ENCODE measurements at places on chromosomes 4 and X. TPM values are rescaled to one million over a fixed set of nuclear protein-coding genes. Genes with fewer than 3 reads are reported as not detected.

- DNase-seq = no peak
Observed at GRCh38 chr4:23305026-23305425, 584.8 kb downstream of the PPARGC1A start.

- DNase-seq = no peak
Observed at GRCh38 chr4:186266729-186267456, 904 bp downstream of the F11 start.

DNA sequence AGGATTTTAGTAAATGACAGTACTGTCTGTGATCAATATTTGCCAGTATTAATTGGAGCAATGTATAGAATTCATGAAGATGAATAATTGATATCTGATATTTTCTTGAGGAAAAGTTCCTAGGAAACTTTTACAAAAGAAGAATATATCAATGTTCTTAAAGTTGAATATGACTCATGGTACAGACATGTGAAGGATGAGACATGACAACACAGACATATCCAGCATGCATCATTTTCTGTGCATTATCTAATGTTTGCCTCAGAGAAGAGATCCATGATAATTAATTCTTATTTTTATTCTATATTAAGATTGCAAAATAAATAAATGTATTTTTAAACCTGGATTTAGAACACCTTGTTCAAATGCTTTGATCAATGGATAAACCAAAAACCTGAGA, 452.9 kb upstream of the EPHA5 start:
- no peak for DNase-seq

DNA sequence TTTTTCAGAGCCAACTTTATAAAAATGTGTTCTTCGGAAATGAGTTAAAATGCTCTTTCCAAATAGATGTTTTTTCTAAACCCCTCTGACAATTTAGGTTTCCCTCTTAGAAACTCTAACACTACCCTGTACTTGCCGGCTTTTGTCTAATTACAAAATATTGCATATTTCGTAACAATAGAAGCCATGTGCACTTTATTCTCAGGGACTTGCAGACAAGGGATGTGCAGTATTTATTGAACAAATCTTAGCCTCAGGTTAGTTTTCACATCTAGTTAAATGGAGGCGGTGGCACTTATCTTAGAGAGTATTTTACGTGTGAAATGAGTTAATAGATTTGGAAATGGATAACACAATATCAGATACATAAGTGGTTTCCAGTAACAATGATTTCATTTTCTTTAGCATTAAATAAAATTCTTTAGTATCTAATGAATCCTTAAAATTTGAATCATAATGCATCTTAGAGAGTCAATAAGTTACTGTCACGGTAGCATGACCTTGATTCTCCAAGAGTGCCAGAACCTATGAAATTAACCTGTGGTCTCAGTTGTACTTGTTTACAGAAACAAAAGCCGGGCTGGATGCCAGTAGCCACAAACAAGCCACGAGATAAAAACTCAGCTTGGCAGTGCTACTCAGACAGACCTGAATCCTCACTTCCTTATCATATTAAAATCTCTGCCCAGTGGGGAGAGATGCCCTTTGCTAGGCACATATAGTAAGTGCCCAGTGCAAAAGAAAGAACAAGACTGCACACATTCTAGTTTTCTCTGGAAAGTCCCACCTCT, 772 bp upstream of the PABPC4L start:
- no peak for DNase-seq

DNA sequence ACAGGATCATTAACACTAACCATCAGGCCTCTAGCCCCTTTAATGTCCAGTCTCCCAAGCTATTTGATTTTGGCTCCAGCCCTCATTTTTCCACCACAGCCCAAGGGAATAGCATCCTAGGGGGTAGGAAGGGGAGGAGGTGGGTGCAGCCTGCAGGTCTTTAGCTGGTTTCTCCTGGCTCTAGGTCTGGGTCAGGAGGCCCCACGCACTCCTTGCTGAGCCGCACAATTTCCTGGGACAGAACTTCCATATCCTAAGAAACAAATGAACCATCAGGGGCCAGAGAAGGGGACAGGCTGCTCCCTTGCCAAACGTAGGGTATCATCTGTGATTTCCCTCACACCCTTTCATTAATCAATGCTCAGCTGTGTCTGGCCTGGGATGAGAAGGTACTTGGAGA, 2.4 kb upstream of the KCND1 start:
- DNase-seq = no peak

- no peak for DNase-seq
Observed at GRCh38 chrX:149682031-149682430, 29.8 kb upstream of the MAGEA11 start.

The MAOB gene
- 64.3 TPM for total RNA-seq

- DNase-seq = no peak
Observed at GRCh38 chr4:36038491-36038890, 205.8 kb downstream of the ARAP2 start.

The ARHGAP6 gene
- 5.1 TPM for total RNA-seq

DNA sequence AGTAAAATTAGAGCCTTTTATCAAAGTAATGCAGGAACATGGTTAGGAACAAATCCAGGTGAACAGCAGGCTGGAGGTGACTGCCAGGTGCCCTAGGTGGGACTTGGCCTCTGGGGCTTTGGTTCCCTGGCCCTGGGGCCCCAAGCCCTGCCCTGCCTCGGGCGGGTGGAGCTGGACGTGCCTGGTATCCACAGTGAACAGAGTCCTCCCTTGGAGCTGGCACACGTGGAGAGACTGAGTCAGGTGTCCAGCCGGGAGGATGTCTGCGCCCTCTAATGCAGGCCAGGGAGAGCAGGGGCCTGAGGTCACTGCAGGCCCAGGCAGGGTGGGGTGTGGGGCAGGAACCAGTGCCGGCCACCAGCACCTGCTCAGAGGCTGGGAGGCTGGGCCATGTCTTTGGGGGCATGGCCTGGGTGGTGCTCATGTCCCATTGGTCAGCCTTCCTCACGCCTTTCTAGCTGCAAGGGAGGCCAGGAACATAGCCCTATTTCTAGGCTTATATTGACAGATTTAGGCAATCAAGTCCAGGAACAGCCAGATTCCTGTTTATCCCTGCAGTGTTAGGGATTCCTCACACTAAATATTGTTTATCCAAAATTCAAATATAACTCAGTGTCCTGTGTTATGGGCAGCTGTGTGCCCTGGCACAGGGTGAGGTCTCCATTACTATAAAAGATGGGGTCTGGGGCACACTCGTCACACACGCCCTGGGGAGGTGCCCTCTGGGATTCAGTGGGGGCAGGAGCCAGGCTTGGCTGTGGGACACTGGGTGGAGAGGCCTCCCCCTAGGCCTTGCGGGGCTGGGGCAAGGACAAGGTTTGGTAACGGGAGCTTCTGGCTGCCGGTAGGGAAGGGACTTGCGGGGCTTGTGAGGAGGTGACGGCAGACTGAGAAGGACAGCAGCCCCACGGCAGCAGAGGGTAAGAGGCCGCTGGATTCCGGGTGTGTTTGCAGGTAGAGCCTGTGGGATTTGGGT, 14.3 kb upstream of the NAT8L start:
- no peak for DNase-seq

GRCh38 chr4:145098675-145099037, 545 bp downstream of the ABCE1 start:
- no peak for DNase-seq

DNA sequence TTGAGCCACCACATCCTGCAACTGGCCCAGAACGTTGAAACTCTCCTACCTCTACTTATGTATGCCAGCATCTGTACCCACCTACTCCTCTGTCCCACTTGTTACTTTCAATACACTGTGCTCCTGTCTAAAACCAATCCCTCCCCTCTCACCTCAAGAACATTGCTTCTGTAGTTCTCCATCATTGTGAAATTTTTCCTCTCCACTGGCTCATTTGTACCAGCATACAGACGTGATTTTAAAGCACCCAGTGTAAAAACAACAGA, 25.5 kb upstream of the USO1 start:
- DNase-seq = no peak

DNA sequence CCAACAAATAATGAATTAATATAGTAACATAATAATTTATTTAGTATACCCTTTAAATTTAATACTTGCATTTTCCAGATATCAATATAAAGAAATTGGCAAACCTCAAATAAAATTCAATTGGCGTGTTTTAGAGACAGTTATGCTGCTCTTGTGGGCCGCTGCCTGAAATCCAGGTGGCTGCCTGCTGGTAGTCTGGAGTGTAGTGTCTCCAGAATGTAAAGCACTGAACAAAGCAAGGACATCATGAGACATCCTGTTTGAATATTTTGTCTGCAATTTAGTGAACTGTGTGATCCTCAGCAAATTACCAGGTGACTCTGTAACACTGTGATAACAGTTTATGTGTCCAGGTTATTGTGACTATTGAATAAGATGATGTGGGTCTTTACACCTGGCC, 29.9 kb downstream of the ZFP42 start:
- no peak for DNase-seq

The CLDN24 gene
- total RNA-seq = not detected

The GRIA2 gene
- not detected for total RNA-seq

- no peak for DNase-seq
Observed at GRCh38 chrX:137823257-137823656, 257.3 kb downstream of the ZIC3 start.

The MAGEA12 gene
- not detected for total RNA-seq

GRCh38 chrX:3407781-3408180, 61.3 kb upstream of the MXRA5 start:
- DNase-seq = no peak

GRCh38 chr4:88573276-88573980, 18.9 kb upstream of the HERC3 start:
- DNase-seq = no peak

The MAGEA1 gene
- total RNA-seq = not detected
